ENCODE measurements at places on chromosomes 6 and 20.

DNA sequence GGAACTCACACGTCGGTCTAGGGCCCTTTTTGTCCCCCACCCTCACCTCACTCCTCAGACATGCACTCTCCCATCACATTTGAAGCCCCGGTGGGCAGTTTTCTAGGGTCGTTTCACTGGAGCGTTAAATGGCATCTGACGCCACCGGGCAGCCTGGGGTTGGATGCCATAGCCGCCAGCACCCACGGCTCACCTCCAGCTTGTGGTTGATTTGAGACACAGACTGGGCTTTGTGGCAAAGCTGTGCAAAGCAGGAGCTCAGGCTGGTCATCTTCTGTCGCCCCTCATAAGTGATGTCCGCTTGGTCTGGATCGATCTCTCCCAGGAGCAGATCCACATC is 530 bp downstream of the GOPC start:
- ATAC-seq = no peak

DNA sequence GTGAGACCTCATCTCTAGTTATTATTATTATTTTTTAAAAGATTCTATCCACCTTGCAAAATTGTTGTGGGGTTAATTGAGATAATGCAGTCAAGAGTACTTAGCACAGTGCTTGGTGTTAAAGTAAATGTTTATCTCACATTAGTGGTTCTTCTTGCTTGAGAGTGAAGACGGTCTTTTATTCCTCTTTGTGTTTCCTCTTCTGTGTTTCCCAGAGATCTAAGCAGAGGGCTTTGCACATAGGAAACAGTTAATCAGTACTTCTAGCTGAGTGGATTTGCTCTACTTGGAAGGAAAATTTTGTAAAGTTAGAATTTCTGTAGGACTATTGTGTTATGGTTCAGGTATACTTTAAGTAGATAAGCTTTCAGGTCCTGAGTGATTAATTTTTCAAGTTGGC is 3.5 kb downstream of the ARMC2 start:
- ATAC-seq = no peak

- ATAC-seq = no peak
Observed at GRCh38 chr20:41170386-41171105, 33.2 kb downstream of the PLCG1 start.

DNA sequence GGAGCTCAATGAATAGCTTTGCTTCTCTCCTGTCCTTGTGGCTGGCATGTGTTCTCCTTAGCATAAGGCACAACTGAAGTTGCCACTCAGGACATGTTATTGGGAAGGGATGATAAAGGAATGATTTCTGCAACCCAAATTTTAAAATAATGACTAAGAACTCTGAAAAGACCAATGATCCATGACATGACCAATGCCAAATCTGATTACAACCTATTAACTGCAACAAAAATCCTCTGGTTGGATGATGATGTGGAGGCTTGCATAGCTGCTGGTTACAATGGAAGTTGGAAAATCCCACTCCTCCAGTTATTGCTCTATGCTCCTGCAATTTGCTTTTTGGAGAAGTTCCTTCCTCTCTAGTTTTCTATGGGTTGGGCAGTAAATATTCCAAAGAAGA is 63.4 kb upstream of the FBXL4 start:
- ATAC-seq = no peak

DNA sequence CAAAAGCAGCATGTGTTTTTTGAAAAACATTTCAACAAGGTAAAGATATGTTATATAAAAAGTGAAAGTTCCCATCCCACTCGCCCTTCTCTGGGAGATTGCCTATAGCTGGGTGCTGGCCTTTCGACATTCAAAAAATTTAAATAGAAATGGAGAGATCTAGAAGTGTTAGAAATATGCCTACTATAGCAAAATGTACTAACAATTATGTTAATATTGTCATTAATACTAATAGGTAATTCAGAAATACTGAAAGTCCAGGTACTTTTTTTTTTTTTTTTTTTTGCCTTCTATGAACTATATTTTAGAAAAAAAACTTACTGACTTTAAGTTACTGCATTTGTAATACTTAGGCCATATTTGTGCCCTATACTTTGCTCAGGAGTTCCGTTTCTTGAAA is 87.1 kb downstream of the SESN1 start:
- ATAC-seq = no peak

- no peak for ATAC-seq
Observed at GRCh38 chr20:32823737-32824588, 4.2 kb downstream of the MAPRE1 start.

DNA sequence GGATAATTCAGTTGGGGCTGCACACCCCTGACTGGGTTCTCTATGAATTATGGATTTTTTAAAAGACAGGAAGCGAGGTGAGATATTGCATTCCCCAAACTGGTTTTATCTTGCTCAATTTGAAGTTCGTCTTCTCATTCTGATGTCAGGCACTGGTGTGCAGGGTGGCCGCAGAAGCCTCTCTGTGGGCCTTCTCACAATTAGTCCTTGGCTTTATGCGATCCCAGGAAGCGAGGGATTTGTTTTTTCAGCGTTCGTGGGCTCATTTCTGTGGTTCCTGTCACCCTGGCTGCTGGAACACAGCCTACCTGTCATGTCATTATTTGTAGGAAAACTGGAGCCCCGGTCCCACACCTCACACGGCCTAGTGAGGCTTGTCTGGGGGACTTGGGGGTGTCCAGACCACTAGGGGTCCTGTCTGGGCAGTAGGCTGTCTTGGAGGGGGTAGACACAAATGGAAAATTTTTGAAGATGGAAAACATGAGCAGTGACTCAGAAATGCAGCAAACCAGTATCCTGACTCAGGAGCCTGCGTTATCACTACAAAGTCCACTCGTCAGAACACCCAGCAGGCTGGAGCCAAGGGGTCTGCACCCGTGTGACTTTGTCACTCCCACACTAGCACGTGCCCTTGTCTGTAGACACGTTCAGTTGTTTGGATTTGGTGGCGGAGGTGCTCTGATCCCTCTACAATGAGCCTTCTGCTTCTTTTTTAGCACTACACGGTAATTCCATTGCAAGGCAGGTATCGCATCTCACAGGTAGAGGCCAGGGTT is 42.2 kb downstream of the GNAS-AS1 start:
- ATAC-seq = no peak

DNA sequence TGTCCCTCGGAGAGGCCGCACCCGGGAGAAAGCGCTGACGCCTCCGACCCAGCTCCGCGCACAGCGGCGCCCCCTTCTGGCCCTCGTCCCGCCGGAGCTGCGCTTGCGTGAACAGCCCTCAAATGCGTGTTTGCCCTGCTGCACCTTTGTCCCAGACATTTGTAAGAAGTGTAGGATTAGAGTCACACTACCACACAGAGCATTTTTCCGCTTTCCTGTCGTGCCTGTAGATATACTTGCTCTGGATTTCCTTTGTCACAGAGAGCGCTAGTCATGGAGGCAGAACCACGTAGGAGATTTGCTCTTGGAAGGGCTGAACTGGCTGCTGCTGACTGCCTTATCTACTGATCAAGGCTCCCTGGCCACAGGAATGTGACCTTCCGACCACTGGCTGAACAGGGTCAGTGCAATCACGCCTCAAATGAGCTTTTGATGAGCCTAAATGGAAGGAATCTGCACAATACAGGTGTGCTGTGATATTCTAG is 62.3 kb downstream of the PAX1 start:
- no peak for ATAC-seq

- no peak for ATAC-seq
Observed at GRCh38 chr6:105014954-105015353, 58.0 kb downstream of the LIN28B start.

DNA sequence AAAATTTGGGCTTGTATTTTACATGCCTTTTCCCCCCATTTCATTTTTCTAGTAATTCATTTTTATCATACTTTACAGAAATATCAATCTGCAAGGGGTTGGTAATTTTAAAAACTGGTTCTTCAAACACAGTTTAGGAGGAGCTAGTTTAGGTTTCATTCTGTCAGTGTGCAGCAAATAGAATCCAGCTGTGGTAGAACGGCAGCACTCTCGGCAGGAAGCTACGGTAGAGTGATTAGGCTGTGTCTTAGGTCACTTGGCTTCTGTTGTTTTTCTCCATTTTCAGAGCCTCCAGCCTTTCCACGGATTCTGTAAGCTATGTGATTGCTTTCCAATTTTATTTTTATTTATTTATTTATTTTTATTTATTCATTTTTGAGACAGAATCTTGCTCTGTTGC is 32.7 kb downstream of the TLDC2 start:
- ATAC-seq = no peak

GRCh38 chr6:143196525-143197225 is 136.0 kb downstream of the AIG1 start:
- no peak for ATAC-seq

DNA sequence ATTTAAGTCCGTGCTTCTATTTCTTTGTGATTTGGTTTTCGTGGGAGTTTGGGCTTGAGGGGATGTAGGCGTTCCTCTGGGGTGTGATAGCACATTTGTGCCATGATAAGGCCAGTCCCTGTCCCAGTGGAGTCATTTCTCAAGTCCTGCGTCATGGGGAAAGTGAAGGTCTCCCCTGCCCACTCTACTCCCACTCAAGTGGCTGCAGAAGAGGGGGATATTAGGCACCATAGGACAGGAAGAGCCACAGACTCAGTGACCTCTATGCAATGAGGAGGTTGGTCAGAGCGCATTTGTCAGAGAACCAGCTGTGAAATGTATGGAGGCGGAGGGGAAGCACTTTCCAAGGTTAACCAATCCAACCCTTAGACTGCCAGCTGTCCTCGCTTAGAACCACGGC is 51.9 kb upstream of the EDN1 start:
- no peak for ATAC-seq

GRCh38 chr20:59144179-59144830 is 19.3 kb upstream of the ZNF831 start:
- ATAC-seq = no peak

DNA sequence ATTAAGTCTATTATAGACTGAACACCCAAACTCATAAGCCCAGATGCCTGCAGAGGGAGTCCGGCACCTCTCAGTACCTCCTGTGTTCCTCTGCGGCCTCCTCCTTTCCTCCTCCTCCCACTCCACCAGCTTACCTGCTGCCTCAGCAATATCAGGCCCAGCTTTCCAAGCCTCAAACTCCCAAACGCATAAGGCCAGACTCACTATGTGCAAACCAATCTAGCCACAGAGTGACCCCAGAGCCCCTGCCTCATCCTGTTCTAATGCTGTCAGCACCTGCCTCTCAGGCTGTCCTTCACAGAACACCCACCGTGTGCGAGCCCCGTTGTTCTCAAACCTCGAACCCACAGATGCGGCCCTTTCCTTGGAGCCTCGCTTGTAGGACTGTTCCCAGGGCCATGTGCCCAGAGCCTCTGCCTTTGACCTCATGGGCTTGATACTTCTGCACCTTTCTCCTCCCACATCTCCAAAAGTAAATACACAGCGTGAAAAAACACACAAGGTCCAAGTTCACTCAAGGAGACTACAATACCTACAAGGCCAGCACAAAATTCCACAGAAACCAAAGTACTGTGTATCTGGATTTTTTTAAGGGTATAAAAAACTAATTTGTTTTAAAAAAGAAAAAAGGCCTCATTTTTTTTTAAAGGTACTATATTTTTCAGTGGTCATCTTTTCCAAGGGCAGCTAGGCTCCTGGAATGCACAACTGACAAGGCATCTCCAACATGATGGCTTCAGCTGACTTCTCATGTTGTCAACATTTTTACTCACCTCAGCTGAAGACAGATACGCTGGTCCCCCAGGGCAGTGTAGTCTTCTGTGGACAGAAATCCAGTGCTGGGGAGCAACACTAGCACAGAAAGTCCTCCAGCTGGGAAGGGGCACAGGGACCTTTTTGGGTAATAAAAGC is 52.3 kb downstream of the ABHD12 start:
- no peak for ATAC-seq

DNA sequence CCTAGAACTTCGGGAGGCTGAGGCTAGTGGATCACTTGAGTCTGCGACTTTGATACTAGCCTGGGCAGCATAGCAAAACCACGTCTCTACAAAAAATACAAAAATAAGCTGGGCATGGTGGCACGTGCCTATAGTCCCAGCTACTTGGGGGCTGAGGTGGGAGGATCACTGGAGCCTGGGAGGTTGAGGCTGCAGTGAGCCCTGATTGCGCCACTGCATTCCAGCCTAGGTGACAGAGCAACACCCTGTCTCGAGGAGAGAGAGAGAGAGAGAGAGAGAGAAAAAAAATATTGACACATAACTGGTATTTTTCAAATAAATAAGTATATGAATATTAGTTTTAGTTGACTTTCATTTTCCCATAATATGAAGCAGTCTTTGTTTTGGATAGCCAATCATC is 222.2 kb downstream of the BTBD9 start:
- no peak for ATAC-seq

- no peak for ATAC-seq
Observed at GRCh38 chr20:63859166-63859699, 2.1 kb upstream of the ABHD16B start.

GRCh38 chr6:162343936-162344645 is 383.5 kb downstream of the PRKN start:
- ATAC-seq = peak; percentile 19

DNA sequence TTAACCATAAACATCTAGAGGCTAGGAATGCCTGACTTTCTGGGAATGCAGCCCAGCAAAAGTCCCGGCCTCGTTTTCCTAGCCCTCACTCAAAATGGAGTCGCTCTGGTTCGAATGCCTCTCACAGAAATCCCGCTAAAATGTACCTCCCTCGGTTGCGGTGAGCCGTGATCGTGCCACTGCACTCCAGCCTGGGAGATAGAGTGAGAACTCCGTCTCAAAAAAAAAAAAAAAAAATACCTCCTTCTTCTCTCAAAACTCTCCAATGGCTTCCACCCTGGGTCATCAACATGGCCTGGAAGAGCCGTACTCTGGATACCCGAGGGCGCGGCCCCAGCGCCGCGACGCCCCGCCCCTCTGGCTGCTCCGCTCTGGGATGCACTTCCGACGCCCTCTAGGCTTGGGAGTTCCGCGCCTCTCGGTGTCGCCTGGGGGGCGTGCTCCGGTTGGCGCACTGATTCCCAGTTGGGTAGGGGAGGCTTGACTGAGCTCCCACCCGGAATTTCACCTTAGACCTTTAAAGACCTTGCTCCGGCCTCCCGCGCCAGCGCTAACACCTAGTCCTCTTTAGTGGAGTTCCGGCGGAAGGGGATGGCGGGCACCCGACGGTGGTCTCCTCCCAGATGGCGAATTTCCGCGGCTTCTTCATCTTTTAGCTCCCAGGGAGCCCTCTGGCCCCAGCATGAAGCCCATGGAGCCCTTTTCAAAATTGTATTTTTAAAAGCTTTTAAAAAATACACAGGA is 12.3 kb downstream of the HMGN4 start:
- ATAC-seq = peak; percentile 57

GRCh38 chr6:167209577-167209975 is 51.8 kb upstream of the GPR31 start:
- no peak for ATAC-seq

DNA sequence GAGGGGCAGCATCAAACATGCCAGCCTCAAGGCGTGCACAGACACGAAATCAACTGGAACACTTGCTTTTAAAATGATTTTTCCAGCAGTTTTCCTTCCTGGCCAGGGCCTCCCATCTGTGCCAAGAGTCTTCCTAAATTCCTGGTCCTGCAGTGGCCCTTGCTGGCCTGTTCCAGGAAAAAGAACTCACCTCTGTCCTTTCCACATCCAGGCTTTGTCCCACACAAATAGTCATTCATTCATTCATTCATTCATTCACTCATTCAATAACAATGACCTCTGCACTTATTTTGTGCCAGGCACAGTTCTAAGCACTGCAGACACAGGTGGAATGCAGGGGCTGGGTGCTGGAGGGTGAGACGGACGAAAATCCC is 89.0 kb upstream of the CCDC167 start:
- ATAC-seq = no peak

GRCh38 chr20:20856956-20857355 is 144.5 kb upstream of the RALGAPA2 start:
- ATAC-seq = no peak

GRCh38 chr20:54116550-54117235 is 46.3 kb upstream of the BCAS1 start:
- ATAC-seq = no peak

GRCh38 chr6:104014163-104014959 is 845.4 kb downstream of the HACE1 start:
- ATAC-seq = no peak
